ENCODE measurements at places on chromosomes 16 and 17.

DNA sequence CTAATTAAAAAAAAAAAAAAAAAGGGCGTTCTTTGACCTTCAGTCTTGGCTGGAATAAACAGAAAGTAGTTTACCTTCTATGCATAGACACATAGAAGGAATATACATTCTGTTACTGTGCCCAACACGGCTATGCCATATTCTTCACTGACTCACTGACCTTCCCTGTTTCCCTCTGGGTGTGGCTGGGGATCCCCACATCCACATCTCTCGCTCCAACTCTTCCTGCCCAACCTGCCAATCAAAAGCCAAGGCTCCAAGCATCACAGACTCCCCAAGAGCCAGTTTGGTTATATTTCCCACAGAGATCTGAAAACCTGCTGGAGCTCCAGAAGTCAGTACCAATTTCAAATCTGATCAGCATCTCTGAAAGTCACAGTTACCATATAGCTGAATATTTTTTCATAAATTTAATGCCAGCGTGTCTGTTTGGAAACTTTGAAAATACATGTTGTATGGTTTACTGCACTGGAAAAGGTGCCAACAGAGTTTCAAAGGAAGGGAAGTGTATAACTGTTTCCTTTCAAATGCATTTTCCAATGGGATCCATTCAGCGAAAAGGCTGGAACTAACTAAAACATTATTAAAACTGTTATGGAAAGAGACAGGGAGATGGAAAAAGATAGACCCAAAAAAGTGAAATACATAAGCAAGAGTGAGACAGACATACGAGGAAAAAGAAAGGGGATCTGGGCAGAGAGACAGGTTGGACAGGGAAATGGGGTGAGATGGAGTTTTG is 91.8 kb downstream of the SMG6 start:
- no peak for DNase-seq

GRCh38 chr16:86466696-86467406 is 43.5 kb upstream of the FOXF1 start:
- DNase-seq, result no peak

DNA sequence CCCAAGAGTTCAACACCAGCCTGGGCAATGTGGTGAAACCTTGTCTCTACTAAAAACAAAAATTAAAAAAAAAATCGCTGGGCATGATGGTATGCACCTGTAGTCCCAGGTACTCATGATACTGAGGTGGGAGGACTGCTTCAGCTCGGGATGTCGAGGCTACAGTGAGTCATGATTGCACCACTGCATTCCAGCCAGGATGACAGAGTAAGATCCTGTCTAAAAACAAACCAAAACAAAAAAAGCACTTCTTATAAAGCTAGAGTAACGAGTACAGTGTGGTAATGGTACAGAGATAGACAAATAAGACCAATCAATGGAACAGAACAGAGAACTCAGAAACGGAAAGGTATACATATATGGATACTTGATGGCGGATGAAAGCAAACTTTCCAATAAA is 4.4 kb downstream of the NSMCE1 start:
- DNase-seq, result no peak

GRCh38 chr16:24748242-24748641 is 18.8 kb downstream of the TNRC6A start:
- DNase-seq, result no peak

- no peak for DNase-seq
These were observed 107.1 kb downstream of the ADAMTS18 start for GRCh38 chr16:77327717-77328116.

DNA sequence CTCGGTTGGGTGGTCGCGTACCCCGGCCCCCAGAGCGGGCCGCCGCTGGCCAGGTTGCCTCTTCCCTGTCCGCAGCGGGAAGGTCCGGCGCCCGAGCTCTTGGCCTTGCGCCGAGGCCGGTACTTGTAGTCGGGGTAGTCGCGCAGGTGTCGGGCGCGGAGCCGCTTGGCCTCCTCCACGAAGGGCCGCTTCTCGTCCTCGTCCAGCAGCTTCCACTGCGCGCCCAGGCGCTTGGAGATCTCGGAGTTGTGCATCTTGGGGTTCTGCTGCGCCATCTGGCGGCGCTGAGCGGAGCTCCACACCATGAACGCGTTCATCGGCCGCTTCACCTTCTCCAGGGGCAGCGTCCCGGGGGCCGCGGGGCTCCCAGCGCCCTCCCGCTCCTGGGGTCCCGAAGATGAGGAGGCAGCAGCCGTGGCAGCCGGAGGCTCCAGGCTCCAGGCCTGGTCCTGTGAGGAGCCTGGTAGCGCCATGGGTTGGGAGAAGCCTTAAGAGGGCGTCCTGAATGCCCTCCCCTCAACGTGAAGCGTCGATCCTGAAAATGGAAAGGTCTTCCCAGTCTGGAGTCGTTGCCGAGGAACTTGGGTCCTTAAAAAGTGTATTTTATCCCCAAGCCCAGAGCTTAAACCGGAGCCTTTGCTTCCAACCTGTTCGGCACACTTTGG is 558 bp downstream of the SOX15 start:
- DNase-seq, result peak; percentile 74

DNA sequence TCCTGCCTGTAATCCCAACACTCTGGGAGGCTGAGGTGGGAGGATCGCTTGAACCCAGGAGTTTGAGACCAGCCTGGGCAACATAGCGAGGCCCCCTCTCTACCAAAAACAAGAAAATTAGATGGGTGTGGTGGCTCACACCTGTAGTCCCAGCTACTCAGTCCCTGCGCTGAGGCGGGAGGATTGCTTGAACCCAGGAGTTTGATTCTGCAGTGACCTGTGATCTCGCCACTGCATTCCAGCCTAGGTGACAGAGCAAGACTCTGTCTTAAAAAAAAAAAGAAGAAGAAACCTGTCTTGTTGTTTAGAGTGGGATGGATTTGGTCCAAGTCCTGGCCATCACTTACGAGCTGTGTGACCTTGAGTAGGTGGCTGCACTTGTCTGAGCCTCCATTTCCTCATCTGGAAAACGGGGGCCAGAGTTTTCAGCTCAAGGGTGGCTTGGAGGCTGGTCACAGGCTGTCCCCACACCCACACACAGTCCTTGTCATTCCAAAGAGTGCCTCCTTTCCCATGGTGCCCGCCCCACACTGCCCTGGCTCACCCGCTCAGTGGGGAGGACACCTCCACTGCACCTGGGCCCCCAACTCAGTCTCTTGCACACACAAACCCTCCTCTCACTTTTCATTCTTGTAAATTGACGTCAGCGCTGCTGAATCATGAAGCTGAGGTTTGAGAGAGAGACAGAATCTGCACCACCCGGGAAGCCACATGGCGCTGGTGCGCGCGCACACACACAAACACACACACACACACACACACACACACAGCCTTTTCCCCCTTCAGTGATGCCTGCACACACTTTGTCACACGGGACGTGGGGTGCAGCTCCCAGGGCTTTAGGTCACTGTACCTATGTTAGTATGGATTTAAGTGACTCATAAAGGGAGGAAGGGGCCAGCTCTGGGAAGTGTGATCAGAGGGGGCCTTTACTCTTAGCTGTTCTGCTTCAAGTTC is 4.2 kb downstream of the SOCS1 start:
- no peak for DNase-seq

DNA sequence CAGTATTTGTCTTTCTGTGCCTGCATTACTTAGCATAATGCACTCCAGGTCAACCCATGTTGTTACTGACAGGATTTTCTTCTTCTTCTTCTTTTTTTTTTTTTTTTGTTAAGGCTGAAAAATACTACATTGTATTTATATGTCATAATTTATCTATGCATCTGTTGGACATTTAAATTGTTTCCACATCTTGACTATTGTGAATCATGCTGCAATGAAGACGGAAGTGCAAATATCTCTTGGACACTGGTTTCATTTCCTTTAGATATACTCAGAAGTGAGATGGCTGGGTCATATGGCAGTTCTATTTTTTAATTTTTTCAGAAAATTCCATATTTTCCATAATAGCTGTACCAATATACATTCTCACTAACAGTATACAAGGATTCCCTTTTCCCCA is 272.7 kb upstream of the PMFBP1 start:
- DNase-seq, result no peak

DNA sequence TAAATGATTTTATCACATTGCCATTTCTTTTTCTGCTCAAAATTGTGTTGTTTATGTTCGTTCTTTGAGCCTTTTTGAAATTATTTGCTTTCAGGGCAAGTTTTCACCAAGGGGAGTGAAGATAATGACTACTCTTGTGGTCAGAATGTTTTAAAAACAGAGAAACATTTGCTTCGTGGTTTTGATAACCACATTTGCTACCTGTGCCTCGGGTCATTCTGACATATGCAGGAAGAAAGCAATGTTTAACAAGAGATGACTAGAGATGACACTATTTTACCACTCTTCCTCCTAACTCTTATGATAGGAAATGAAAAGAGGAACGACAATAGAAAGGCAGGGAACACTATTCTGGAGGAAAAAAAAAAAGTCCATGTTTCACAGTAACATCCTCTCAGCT is 1496.5 kb upstream of the GOT2 start:
- no peak for DNase-seq

DNA sequence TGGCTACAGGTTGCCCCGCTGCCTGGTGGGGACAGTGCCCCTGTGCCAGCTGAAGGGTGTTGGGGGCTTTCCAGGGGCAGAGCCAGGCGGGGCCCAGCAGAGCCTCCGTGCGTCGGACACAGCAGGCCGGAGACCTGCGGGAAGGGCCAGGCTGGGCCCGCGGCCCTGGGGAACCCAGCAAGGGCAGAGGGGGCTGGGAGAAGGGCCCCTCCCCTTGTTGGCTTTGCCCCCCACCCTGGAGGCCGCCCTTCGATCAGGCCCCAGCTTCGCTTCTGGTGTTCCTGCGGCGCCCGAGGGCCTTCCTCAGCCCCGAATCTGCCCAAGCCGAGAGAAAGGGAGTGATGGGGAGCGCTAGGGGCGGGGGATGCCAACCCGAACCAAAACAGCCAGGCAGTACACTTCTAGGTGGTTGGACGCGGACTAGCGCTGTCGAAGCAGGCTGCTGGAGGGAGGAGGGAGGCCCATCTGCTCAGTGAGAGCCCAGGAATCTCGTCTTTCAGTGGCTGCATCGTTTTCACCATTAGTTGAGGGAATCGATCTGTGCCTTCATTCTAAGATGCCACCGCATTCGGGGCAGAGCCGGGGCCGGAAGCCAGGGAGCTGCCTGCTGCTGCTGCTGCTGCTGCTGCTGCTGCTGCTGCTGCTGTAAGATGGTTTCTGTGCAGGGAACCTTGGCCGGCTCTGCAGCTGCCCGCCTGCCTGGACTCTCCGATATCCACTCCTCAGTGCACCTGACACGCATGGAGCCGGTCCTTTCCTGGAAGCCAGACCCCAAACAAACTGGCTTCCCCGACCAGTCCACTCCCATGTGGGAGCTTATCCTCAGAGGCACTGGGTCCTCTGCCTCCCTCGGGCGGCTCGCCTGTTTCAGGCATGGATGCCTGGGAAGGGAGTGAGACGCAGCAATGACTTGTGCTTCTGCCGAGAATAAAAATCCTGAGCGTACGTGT is 1.7 kb downstream of the JPH3 start:
- DNase-seq, result no peak

DNA sequence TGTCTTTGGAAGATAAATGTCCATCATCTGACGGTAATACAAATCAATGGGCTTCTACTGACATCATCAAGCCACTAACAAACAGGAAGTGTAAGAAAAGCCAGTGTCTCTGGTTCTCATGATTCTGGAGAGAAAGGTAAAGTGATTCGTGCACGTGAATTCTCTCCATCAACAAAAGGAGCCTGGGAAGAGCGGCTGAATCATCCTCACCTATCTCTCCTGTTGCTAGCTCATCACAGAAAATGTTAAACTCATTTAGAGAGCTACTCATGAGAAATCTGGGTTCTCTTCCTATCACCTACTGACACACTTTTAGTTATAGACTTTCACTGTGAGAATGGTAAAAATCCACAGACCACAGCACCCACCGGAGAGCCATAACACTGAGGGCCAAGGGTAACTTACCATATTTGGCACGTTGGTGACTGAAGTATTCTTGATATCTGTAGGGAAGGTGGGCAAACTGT is 70.3 kb downstream of the CREBBP start:
- no peak for DNase-seq

DNA sequence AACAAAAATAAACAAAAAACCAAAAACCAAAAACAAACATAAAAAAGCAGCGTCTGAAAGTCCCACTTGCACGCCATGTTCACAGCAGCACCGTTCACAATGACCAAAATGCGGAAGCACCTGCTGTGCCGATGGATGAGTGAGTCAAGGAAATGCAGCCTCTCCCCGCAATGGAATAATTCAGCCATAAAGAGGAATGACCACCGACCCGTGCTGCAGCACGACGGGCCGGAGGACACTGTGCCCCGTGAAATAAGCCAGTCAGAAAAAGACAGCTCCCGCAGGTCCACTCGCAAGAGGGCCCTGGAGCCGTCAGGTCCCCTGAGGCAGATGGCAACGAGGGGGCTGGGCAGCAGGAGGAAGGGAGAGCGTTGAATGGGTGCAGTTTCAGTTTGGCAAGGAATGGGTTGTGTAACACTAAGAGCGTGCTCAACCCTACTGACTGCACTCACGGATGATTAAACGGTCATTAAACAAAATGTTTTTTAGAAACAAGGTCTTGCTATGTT is 5.1 kb downstream of the CLCN7 start:
- DNase-seq, result no peak

DNA sequence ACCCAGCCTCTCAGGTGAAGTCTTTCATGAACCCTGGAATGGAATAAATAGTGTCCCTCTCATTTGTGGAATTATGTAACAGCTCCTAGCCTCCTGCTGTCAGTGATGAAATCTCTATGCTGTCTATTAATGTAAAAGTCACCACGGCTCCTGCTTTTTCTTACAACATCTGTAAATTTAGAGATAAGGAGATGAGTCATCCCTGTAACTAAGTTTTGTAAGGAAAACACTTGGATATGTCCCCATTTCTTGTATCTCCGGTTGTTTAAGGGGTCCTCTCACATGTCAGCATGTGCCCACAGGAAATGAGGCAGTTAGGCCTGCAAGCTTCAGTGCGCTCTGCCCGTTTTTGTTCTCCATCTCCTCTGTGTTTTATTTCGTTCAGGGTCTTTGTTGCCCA is 2.8 kb upstream of the NAT9 start:
- DNase-seq, result no peak

- DNase-seq, result no peak
These were observed 6.9 kb upstream of the HOXB2 start for GRCh38 chr17:48551596-48552465.

DNA sequence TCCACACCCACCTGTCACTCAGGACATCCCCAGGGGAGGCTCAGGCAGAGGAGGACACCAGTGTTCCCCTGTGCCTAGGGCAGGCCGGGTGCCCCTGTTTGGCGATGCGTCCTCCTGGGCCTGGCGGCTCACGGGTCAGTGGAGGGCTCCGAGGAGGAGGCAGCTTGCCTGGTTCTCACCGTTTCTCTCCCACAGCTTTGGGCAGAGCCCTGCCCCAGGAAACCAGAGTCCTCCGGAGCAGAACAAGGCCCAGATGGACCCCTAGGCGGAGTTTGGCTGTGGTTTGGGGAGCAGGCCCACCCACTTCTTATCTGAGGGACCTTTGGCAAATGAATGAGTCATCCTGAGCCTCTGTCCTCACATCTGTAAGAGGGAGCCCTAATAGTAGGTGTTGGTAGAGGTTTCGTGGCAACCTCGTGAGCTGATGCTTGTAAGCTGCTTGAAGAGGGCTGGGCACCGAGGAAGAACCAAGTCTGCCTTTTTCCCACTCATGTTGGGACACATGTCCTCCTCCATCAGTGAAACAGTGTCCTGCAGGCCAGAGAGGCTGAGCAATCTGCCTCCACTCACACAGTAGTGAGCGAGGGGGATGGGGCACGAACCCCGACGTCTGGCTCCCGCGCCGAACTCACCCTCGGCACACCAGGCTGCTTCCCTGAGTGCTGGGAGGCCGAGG is 247.0 kb upstream of the CIBAR2 start:
- DNase-seq, result no peak

- DNase-seq, result peak; percentile 90
These were observed 390 bp downstream of the MNT start for GRCh38 chr17:2400474-2400866.

- DNase-seq, result no peak
These were observed 90.9 kb upstream of the BCAR1 start for GRCh38 chr16:75342308-75342811.
